ENCODE measurements at places on chromosomes 11 and 22. TPM values are rescaled to one million over a fixed set of nuclear protein-coding genes. Genes with fewer than 3 reads are reported as not detected.

Gene RAB3IL1
- 3.1 TPM for total RNA-seq

Gene ARHGAP20
- 1.1 TPM for total RNA-seq

Gene CARD16
- 47.1 TPM for total RNA-seq

Gene MRPL11
- total RNA-seq = 46.9 TPM

Gene OR4C13
- not detected for total RNA-seq

All from left colon (tissue), 2 donors.